ENCODE measurements at places on chromosomes 2 and 18.
A peak's percentile ranks its signal among the peaks of the same experiment; 100 is the strongest.

DNA sequence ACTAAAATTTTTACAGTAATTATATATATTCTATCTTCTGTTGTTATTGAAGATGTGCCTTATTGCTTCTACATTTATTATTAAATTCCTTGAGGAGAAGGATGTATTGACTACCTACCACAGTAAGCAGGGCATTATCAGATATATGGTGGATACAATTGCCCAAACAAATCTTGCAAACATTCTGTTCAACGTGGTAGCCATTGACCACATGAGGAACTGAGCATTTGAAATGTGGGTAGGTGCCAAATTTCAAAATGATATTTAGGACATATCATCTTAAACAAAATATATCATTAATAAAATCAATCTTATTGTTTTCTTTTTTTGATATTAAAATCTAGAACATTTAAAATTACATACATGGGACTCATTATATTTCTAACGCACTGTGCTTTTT, 11.1 kb downstream of the SCN3A start:
- no peak for DNase-seq

DNA sequence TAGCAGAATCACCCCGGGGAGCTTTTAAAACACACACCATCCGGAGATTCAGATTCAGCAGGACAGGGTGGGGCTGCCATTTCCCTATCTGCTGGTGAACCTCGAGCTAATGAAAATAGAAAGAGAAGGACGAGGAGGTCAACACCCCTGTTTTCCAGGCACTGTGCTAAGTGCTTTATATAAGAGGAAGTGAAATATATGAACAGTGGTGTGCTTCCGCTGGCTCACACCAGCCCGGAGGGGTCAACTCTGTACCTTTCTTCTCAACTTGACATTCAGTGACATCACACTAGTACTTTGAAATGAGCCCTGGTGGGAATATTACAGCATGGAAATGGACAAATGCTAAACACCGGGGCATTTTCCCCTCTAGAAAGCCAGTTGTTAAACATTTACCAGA, 108.3 kb upstream of the LTBP1 start:
- no peak for DNase-seq

DNA sequence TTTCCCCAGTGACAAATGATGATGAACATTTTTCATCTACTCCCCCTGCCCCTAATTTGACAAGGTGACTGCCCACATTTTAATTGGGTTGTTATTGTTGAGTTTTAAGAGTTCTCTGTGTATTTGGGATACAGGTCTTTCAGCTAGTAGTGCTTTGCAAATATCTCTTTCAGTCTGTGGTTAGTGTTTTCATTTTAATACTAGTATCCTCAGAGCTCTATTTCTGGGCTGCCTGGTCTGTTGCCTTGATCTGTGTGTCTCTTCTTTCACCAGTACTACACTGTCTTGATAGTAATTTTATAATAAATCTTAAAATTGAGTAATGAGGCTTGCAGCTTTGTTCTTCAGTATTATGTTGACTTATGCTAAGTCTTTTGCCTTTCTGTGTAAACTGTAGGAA, 19.7 kb downstream of the EIF5B start:
- no peak for DNase-seq

GRCh38 chr2:28268386-28268785, 124.3 kb upstream of the FOSL2 start:
- DNase-seq: no peak

DNA sequence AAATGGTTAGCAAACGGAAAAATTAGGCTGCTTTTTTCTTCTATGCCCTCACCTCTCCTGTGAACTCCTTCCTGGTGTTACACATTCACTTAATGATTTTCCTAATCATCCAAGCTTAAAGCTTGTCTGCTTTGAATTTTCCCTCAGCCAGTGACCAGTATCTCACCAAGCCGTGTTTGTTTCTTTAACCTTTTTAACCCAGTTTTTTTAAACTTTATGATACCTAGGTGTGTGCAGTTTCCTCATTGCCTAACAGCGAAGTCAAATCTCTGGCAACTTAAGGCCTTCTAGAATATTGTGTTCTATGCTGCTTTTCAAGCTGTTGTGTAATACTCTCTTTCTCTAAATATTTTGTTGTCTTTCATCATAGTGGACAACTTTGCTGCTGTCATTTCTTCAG, 113.0 kb downstream of the PIK3C3 start:
- no peak for DNase-seq

DNA sequence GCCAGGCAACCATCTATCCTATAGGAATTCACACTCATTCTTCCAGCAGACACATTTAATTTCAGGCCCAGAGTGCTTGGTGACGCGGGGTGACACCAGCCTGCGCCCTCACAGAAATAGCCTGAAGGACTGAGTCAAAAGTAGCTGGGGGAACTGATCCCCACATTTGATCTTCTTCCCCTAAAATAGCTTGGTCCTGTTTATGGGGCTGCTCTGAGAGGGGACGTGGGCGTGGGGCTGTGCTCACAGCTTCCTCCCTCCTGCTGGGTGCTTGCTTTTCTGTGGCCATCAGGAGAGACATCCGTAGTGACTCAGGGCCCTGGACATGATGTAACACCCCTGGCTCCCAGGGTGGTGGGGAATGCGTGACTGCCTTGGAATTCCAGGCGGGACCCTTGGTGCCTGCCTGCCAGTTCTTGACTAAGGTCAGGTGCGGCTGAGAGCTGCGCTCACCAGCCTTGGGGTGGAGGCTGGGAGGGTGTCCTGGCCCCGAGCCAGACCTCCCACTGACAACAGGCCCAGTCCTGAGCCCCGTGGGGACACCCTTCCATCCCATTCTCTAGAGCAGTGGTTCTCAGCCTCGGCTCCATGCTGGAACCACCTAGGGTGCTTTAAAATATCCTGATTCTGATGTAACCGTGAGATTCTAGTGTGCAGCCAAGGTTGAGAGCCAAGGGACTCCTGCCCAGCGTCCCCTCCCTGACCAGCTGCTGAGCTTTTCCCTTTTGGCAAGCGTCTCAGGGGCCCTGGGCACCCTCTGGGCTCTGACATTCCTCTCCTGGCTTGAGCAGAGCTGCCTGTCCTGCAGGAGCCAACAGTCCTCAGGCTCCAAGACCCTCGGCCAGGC, 47.4 kb upstream of the SMAD7 start:
- peak; percentile 91 for DNase-seq

- no peak for DNase-seq
These were observed 731.3 kb upstream of the RAB6C start for GRCh38 chr2:129248198-129248597.

GRCh38 chr18:76398295-76398694, 96.7 kb downstream of the ZNF516 start:
- DNase-seq: no peak

- no peak for DNase-seq
These were observed 21.8 kb downstream of the ATAD2B start for GRCh38 chr2:23905155-23905554.

Measured in suprapubic skin (tissue), 4 donors.